ENCODE measurements at places on chromosomes 13 and 19.

DNA sequence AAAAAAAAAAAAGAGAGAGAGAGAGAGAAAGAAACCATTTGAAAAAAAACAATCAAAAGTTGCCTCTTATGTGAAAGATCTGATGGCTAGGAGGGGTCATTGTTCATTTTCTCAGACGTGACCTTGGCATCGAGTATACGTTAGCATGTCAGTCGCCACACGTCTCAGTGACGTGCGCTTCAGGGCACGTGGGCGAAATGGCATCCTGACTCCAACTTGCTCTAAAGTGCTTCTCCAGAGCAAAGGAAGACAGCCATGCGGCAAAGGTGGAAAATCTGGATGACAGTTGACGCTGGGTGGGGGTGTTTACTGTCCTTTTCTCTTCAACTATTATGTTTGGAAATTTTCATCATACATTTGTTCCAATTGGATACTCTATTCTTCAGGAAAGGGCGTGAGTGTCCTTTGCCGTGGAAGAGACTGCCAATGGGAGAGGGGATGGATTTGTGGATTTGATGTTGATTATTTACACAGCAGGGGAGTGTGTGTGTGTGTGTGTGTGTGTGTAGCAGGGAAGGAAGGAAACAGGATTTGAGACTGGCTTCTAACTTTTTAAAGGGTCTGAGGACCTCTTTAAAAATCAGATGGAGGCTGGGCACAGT is 25.0 kb downstream of the KLF2 start:
- DNase-seq, result no peak

DNA sequence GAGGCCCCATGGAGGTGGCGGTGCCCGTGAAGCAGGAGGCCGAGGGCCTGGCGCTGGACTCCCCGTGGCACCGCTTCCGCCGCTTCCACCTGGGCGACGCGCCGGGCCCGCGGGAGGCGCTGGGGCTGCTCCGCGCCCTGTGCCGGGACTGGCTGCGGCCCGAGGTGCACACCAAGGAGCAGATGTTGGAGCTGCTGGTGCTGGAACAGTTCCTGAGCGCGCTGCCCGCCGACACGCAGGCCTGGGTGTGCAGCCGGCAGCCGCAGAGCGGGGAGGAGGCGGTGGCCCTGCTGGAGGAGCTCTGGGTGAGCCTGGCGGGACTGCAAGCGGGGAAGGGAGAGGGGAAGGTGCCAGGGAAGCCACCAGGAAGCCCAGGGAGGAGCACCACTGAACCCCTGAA is 5.8 kb downstream of the ZNF444 start:
- no peak for DNase-seq

DNA sequence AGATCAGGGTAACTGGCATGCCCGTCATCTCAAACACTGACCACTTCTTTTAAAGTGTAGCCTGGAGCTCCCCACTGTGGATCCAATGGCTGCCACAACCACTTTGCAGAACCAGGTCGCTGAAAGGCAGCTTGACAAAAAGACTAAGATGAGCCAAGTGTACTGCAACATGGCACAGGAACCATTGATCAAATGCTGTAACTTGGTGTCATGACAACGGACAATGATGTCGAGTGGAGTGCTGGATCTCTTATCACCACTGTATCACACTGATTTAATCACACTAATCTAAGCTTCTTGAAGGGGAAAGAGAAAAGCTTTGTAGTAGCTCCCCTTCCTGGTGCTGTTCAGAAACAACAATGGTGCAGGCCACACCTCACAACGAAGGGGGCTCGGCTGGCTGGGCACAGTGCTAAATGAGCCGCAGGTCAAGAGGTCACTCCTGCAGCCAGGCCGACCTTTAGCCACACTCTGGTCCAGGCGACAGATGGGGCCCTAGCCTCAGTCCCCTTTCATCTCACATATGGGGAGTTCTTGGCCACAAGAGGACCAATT is 2.2 kb upstream of the TNFRSF19 start:
- no peak for DNase-seq

- DNase-seq, result no peak
Observed at GRCh38 chr19:17391371-17392151, 2.4 kb downstream of the CCDC194 start.

GRCh38 chr19:42424712-42425131 is 2.5 kb downstream of the LIPE start:
- DNase-seq, result no peak

DNA sequence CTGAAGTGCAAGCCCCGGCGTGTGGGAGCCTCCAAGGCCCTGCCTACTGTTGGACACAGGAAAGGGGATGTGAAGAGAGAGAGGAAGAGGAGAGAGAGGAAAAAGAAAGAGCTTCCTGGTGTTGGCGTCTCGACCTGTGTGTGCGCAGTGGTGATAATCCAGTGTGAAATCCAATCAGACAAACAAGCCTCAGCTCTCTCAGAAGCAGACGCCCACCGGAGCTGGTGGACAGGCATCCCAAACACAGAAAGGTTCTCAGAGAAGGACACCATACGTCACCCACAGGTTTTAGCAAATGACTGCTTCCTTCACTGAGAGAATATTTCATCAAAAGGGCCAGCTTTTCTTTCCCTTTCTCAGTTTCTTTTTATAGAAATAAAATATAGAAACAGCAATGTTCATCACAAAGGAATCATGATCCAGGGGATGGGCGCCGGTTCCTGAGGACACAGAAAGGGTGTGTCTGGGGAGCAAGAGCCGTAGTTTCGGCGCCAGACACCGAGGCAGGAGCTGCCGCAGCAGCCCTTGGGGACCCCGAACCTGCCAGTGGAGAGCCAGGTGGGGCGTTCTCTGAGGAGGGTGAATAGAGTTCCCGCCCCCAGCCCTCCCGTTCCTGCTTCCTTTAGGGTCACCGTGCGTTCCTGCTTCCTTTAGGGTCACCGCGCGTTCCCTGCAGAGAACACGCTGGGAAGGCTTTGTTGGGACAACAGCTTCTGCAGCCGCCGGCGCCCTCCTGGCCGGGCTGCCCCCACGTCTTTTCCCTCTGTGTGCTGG is 145.8 kb upstream of the SOX1 start:
- DNase-seq, result no peak

DNA sequence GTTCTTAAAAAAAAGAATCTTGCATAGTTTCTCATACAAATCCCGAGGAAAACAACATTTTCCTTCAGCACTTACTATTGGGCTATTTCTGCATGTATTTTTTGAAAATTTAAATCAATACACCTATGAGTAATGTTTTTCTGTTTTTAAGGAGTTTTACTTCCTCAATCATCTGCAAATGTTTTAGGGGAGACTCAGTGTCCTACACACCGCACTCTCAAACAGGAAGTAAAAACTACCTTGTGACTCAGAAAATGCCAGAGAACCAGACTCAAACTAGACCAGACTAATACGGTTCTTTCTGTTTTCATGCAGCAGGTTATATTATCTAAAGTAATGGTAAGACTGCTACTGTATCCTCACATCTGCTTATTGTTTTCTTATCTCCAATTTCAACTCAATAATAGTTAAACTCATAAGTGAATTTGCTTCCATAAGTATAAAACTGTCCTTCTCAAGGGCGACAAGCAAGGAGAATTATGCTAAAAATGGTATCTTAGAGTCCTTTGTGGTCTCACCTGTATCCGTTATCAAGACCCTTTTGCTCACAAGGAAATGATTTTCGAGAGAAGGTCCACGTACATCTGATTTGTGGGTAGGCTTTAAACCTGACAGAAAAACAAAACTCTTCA is 52.5 kb downstream of the FLT3 start:
- no peak for DNase-seq

DNA sequence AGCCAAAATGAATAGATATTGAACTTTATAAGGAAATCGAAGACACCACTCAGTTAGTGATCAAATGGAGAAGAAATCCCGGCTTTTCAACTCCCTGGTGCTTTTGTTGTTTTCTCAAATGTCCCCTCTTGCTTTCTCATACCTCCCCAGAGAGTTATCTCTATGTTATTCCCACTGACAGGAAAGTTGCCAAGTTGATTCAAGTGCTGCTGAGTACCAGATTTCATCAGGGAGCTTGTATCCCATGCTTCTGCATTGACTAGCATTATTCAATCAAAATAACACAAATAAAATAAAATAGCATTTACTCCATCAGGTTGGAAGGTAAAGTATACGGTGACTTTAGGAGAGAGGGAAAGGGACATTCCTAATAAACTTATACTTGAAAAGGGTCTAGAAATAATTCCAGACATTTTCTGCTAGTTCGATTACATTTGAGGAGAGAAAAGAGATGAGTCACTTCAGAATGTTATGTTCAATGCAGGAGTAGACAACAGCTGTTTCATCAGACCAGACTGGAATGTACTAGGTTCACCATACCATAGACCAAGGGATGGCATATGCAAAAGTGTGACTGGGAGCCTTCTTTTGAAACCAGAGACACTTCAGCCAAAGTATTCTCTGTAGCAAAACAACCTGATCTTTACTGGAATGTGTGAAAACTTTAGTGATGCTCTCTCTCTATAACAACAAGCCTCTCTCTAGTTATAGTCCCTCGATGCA is 397.8 kb downstream of the FGF14 start:
- DNase-seq, result no peak

DNA sequence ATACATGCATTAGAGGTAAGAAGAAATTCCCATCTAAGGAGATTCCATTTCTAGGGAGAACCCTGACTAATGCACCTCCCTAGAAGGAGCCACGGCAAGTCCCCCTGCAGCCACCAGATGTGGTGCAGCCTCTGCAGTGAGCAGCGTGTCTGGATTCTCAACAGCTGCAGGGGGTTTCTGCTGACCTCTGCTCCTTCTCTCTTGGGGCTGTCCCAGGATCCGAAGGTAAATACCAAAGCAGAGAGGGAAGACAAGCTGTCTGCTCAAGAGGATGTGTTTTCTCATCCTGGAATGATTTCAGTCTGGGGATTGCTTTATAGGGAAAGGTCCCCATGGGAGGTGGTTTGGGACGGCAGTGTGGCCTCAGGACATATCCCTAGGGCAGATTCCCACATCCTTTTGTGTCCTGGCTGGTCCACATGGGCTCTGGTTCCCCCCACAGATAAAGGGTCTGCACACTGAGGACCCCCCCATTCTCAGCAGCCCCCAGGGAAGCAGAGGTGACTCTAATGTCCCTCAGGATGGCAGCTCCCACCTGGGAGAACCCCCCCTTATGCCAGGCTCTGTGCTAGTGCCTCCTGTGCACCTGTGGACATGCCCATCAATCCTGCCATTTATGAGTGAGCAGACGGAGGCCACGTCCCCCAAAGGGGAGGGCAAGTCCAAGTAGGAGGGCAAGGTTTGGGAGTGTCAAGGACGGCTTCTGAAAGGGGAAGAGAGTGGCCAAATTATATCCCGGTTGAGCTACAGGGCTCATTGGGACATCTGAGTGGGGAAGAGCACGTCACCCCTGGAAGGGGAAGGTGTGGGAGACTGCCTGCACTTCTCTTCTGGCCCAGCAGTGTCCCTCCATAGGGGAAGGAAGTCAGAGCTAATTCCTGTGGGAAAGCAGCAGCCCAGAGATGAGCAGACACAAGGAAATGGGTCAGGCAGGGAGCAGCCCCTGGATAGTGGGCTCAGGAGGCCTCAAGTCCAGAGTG is 10.2 kb upstream of the OR10H5 start:
- no peak for DNase-seq

DNA sequence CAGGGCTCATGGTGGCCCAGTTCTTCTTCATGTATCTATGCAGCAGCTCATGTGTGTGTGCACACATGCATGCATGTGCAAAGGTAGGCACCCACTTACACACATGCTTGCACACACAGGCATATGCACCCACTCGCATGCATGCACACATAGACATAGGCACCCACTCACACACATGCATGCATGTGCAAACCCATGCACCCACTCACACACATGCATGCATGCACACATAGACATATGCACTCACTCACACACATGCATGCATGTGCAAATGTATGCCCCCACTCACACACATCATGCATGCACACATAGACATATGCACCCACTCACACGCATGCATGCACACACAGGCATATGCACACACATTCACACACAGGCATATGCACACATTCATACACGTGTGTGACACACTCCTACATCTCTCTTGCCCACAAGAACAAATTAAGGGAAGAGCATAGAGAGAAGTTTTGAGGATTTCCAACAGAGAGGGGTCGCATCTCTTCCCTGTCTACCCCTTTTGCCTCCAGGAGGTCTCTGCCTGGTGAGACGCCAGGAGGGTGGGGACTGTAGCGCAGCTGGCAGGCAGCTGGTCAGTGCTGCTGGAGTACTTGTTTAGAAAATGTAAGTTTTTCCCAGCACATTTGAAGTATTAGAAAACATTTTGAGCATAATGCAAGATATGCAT is 63.9 kb upstream of the ARHGEF7 start:
- no peak for DNase-seq

- no peak for DNase-seq
Observed at GRCh38 chr19:29337029-29337428, 124.1 kb upstream of the UQCRFS1 start.

GRCh38 chr13:26679411-26680122 is 81.0 kb downstream of the GPR12 start:
- no peak for DNase-seq

GRCh38 chr19:13133241-13133870 is 15.3 kb downstream of the NACC1 start:
- DNase-seq, result no peak

DNA sequence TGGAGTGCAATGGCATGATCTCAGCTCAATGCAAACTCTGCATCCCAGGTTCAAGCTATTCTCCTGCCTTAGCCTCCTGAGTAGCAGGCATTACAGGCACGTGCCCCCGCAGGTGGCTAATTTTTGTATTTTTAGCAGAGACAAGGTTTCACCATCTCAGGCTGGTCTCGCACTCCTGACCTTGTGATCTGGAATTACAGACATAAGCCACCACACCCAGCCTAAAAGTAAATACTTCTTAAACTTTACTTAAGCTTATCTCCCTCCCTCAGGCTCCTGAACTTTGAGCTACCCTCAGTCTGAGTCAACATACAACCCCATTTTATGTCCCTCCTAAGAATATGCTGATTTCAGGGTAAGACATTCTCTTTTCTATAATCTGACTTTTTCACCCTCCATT is 66.1 kb downstream of the ZNF486 start:
- no peak for DNase-seq

- no peak for DNase-seq
Observed at GRCh38 chr13:25588336-25589060, 216.7 kb downstream of the ATP8A2 start.

GRCh38 chr19:48986211-48986610 is 6.9 kb downstream of the GYS1 start:
- DNase-seq, result no peak
